Activated naive CD4-positive, alpha-beta T cell treated with Interleukin-2 at 50 U/mL for 16 hours (primary cell): ENCODE measurements at places on chromosomes 2 and 18.

DNA sequence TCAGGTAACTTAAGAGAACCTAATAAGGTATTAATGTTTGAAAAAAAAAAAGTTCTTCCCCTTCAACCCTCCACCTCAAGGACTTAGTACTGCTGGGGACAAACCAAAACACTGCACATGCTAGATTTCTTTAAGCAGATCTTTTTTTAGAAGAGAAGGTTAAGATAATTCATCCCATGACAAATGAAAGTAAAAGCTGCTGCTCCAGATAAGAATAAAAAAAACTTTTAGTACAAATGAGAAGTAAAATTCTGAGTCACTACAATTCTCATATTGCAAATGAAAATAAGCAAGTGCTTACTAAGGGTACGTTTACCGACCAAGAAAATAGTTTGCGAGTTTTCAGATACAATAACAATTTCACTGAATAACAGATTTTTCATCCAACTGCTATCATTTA, 8.9 kb downstream of the STAM2 start:
- no peak for DNase-seq

- no peak for DNase-seq
Measured at GRCh38 chr2:98376996-98377395, 30.7 kb downstream of the CNGA3 start.

DNA sequence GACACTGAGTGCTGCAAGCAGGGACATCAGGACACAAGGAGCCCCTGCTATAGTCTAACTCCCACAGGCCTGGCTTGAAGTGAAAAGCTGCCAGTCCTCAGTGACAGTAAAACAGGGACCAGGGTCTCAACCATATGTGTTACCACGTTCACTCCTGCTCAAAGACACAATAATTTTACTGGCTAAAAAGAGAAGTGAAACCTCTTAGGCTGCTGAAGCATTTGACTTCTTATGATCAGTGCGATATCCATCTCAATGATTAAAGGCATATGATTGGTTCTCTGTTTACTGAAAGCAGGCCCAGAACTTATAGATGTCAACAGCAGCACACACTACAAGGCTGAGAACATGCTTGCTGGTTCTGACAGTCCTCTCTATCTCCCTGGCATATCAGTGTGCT, 129.8 kb upstream of the LMAN1 start:
- no peak for DNase-seq

GRCh38 chr2:2892892-2893291, 484.7 kb downstream of the EIPR1 start:
- DNase-seq, result no peak

DNA sequence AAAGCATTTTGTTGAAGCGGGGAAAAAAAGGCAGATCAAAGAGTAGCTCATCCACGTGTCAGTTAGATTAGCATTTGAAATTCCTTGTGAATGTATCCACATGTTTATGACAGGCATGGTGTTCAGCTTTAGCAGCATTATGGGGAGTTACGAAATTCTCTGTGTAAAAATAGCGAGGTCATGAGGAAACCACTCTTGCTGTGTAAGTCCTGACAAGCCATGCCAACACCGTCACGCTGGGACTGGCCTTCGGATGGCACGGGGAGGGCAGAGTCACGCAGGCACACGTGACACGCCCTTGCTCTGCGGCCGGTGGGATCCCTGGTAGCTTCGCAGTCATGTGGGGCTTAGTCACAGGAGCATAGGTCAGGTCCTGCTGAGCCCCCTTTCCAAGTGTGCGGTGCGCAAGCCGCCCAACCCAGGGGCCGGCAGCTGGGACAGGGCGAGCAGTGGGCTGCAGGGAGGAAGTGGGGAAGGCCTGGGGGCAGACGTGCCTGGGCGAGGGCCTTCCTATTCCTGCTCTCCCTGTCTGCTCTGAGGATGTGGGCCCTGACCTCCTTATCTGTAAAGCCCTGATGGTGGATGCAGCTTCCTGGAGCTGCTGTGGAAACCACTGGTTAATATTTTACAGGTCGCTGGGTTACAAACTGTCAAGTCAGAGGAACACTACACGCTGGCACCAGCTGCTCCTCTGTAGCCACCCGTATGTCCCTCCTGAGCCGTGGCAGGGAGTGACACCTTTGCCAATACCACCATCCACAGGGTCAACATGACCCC, 18.0 kb downstream of the MBP start:
- DNase-seq, result peak; percentile 1

DNA sequence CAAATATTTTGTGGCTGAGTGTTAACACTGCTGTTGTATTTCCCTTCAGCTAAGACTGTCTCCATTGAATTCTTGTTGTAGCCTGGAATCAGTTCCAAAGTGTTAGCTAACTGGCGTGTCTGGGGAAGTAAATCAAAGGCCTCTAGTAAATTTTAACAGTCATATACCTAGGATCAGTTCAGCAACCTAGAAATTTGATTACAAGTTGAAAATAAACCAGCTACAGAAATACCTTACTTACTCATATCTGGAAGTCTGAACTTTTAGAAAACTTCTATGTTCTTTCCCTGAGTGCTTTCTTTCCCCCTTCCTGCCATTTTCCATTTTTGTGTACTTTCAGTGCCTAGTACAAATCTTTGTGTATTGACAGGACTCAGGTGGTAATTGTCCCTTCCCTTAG, 396.7 kb upstream of the DCC start:
- DNase-seq, result no peak

GRCh38 chr18:53819174-53819573, 405.3 kb downstream of the MBD2 start:
- DNase-seq, result no peak

DNA sequence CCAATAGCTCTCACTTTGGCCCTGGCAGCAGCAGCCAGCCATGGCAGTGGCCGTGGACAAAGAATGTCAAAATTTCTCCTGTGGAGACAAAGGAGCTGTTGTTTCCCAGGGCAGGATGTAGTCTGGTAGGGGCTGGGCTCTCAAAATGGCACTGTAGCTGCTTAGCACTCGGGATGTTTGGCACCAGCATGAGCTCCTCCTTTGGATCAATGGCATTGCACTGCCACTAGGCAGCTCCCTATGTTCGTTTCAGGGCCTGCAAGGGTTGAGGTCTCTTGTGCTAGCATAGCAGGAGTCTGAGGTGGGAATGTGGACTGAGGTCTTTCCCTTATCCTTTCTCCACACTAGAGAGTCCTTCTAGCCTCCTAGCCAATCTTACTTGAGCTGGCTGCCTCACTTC, 948.8 kb upstream of the FAM98A start:
- DNase-seq, result no peak

GRCh38 chr2:170820757-170821530, 4.3 kb downstream of the GAD1 start:
- DNase-seq, result no peak

- no peak for DNase-seq
Measured at GRCh38 chr2:233367586-233367985, 13.3 kb downstream of the DGKD start.

DNA sequence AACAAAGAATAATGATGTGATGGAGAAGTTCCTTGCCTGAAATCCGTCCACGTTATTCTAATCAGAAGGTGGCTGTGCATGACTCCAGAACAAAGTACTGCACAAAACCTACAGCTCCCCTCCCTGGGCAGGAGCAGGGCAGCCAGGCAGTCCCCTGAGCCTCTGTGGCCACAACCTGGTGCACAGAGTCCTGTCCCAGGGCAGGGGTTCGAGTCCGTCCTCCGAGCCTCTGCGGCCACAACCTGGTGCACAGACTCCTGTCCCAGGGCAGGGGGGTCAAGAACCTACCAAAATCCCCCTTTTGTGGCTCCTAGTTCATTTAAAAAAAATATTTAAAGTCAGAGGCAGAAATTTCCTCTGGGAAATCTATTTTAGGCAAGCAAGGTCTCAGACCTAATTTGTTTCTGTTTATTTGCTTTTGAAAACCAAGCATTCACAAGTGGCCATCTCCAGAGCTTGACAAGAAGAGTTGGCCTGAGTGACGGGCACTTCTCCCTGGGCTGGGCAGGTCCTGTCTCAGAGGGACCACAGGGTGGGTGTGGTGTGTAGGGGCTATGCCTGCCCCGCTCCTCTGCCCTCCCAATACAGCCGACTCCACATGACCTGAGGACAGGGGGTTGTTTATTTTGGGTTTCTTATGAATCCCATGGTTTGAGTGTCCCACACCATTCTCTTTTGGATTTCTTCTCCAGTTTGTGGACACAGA, 255.9 kb upstream of the PXDN start:
- no peak for DNase-seq

GRCh38 chr2:197869501-197870111, 65.2 kb downstream of the PLCL1 start:
- DNase-seq, result peak; percentile 35

- DNase-seq, result no peak
Measured at GRCh38 chr18:65704046-65704445, 46.8 kb upstream of the CDH7 start.

- no peak for DNase-seq
Measured at GRCh38 chr2:150767991-150768746, 280.7 kb upstream of the RND3 start.

DNA sequence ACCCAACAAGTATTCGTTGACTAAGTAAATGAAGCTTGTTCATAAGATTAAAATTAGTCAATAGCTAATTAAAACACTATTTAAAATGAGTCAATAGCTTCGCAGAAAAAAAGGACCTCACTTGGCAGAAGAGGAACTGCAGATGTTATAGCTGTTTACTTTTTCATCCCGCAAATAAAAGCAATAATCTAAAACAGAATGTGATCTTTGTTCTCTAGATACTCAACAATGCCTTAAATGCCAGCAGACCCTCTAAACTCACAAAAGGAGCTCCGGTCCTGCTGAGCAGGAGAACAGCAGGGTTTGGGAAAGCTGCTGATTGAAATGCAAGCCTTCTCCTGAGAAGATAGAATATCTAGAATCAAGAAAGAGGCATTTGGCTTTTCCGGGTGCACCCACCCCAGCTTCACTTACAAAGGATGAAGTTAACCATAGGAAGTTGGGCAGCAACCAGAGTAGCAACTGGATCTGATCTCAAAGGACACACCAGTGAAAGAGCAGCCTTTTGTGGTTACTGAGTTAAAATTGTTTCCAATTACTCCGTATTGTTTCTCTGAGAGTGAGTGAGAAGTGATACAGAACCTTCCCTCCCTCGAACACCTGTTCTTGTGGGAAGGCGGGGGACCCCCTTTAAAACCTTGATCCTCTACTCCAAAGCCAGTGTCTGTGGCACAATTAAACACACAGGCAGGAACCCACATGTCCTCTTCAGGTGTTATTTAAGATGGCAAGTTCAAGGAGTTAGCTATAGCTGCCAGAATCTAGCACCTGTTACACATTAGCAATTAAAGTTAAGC, 6.8 kb downstream of the CCBE1 start:
- no peak for DNase-seq

DNA sequence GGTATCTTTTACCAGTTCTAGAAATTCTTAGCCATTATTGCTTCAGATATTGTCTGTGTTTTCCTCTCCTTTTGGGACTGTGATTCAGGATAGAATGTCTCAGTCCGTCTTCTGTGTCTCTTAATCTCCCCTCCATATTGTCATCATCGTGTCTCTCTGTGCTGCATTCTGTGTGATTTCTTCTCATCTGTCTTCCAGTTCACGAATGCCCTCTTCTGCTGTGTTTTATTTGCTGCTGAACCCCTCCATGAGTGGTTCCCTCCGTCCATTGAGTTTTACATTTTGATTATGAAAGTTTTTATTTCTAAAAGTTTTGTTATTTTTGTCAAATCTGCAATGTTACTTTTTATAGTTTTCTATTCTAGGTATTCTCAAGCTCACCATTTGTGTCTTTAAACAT, 11.7 kb downstream of the D2HGDH start:
- no peak for DNase-seq

- DNase-seq, result no peak
Measured at GRCh38 chr2:130766711-130767407, 11.5 kb downstream of the AMER3 start.

GRCh38 chr2:214808981-214809750, at the start of gene BARD1:
TSS of gene BARD1 (minus strand) at chr2:214809683. CDS start at chr2:214809569, 114 bp downstream.
- peak; percentile 55 for DNase-seq

DNA sequence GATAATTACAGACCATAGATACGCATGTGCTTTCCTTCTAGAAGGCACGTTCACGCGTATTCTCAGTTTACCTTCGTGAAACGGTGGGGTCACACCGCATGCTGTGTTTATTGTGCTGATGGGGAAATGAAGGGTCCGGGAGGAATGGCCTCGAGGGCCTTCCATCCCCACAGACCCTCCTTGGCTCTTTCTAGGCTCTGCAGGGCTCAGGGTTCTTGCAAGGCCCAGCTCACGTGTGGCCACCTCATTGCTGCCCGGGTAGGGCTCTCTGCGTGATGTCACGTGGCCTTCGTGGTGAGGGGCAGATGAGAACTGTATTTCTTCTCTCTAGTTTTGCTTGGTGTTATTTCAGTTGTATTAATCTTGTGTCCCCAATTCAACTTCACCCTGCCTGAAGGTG, 133.5 kb upstream of the ALKAL2 start:
- DNase-seq, result no peak

- DNase-seq, result no peak
Measured at GRCh38 chr2:175402571-175402970, 221.1 kb upstream of the ATP5MC3 start.

DNA sequence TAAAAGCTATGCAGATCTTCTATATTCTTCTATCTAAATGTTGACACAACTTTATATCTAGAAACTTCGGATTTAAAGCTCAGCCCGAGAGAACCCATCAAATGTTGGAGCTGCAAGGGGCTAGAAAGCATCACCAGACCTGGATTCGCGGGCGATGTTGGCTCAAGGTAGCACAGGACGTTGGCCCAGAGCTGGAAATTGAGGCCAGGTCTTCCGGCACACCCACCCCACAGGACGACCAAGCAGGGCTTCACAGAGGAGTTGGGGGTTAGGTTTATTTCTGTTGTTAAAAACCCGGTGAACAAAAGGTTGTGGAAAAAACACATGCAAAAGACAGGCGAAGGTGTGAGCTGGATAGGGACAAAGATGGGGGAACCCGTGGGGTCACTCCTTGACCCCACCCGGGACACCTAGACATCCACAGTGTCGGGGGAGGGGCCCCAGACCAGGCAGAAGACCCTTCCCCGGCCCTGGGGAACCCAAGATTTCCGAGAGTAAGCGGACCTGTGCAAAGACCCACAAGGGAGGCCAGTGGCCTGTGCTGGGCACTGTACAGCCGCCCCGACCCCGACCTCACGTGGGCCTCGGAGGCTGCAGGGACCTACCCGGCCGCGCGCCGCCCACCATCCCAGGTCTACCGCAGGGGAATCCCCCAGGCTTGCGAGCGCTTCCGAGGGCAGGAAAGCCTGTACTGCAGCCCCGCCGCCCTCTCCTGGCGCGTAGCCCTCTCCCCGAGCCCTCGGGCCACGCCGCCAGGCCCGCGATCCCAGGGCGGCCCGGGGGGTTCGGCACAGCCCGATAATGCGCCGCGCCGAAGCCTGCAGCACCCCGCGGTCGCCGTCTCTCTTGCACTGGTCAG, 1.8 kb upstream of the AGBL5 start:
- DNase-seq, result peak; percentile 76

DNA sequence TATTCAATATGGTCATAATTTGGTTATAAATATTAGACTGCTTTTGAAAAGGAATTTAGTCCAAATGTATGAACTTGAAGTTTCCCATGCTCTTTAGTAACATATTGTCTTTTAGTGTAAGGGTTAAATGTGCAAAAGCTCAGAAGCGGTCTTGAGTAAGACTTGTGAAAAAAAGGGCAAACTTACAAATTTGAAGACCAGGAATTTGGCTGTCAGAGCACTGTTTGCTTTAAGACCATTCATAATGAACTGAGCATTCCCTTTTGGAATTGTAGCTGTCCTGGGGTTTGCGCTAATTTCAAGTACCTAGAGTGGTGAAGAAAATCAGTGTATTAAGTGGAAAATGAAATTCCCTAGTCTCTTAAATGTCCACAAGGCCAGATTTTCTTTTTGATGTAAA, 6.9 kb upstream of the ZEB2 start:
- no peak for DNase-seq

GRCh38 chr18:840516-840915, 28.5 kb upstream of the YES1 start:
- DNase-seq, result no peak

- no peak for DNase-seq
Measured at GRCh38 chr2:240502430-240503121, 55.2 kb downstream of the ANKMY1 start.
